Kidney capillary endothelial cell (primary cell): ENCODE measurements at places on chromosomes 1 and 21.

GRCh38 chr1:186239171-186239570, 135.9 kb downstream of the TPR start:
- DNase-seq: no peak

DNA sequence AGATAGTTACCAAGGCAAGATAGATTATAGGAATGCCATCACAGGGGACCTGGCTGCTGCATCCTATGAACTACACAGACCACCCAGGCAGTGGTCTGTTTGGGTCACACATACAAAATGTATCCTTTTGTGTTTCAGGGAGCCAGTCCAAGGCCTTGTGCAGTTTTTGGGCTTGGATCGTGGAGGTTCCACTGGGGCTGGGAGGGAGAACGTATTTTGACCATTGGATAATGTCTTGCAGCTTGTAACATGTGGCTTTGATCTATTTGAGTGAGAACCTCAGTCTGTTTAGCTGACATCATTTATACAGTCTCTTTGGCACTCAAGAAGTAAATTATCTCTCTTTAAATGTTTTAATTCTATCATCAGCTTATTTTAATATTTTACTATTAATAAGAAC, 147.3 kb downstream of the DUSP10 start:
- no peak for DNase-seq

DNA sequence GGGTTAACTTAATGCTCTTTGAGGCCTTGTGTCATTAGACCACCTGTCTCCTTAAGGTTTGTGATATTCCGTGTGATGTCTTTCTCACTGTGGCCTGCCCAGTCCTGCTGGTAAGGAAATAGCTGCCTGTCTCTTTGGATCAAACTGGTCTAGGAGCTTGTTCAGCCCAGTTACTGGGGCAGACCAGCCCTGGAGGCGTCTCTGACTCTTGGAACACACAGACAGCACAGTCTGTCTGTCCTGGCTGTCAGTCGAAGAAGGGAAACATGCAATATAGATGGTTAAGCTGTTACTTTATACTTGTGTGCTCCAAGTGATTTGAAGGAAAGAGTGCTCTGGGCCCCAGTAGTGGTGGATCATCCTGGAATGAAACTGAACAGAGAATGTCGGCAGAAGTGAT, 20.4 kb downstream of the PBX1 start:
- DNase-seq: no peak

GRCh38 chr1:84853741-84854721, 39.0 kb downstream of the LPAR3 start:
- peak; percentile 97 for DNase-seq

DNA sequence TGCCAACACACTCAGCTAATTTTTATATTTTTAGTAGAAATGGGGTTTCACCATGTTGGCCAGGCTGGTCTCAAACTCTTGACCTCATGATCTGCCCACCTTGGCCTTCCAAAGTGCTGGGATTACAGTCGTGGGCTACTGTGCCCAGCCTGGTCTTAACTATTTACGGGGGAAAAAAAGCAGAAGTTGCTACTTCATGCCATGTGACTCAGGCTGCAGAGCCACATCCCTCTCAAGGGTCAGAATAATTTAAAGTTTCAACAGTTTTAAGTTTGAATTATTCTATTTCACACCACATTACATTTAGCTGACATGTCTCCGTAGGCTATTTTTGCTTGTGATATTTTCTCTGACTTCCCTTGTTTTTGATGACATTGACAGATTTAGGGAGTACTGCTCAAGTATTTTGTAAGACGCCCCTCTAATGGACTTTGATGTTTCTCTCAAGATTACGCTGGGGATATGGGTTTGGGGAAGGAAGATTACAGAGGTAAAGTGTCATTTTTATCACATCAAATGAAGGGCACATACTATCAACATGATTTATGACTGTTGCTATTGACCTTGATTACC, 14.6 kb upstream of the AGBL4 start:
- no peak for DNase-seq

DNA sequence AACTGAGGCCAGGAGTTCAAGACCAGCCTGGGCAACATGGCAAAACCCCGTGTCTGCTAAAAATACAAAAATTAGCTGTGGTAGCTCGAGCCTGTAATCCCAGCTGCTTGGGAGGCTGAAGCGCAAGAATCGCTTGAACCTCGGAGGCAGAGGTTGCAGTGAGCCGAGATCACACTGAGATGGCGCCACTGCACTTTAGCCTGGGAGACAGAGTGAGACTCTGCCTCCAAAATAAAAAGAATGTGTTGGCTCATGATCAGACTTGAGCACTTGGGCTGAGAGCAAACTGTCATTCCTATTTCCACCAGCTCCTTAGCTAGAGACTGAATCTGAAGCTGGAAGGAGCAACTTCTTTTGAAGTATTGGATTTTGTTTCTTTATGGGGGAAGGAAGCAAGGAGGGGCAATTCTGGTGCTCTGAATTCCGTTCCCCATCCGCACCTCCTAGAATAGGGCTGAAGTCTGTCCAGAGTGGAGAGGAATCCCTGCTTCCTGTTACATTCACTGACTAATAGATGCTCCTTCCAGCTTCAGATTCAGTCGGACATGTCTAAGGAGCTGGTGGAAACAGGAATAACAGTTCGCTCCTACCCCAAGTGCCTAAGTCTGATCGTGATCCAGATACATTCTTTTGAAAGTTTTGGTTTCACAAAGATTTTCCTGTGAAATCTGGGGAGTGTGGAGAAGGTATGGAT, 3.8 kb downstream of the ZNF672 start:
- DNase-seq: no peak

DNA sequence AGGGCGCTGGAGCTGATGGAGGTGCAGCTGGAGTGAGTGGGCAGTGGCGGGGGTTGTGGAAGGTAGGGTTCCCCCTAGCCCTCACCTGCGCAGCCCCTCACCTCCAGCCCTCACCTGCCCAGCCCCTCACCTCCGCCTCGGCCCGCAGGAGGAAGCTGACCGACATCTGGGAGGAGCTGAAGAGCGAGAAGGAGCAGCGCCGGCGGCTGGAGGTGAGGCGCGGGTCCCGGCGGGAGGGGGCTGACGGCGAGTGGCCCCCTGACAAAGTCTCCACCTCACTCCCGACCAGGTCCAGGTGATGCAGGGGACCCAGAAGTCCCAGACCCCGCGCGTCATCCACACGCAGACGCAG, 2.7 kb downstream of the EVA1B start:
- no peak for DNase-seq

DNA sequence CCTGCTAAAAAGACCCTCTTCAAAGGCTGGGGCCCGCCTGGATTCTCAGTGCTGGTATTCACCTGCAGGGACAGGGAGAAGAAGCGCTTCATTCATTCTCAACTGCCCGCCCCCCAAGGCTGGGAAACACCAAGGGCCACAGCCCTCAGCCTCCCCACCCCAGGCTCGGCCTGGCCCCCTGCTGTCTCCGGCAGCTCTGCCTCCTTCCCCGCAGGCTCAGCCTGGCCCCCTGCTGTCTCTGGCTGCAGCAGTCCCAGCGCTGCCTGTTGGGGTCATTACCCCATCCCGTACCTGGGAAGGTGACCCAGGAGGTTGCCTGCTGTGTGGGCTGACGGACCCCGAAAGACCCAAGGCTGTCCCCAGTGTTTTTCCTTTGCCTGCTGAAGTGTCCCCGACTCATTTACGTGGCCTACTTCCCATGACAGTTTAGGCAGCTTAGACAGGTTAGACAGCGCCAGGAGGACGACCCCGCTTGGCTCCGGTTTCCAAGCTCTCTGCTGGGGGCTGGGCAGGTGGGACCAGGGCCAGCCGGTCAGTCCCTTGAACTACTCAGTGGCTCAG, 22.9 kb upstream of the CLSTN1 start:
- DNase-seq: no peak

DNA sequence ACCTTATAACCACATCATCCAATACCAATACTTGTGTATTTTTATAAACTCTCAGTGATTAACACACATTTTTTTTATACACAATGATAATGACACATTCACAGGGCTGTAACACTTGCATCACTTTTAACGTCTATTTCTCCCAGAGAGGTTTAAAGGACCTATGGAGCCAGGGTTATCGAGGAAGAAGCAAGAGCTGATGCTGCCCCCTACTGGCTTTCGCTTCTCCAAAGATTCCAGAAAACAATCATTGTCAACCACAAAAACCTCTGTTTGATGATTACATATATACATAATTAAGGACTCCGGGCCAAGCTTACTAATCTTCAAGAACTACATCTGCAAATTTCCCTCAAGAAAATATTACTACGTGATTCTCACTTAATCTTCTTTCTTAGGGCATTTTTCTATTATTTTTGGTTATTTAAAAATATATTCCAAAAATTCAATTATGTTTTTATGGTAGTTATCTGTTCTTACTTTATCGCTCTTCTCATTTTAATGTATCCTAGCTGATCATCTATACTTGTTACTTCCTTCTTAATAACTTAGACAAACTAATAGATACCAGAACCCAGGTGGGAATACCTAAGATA, 214.5 kb downstream of the VAV3 start:
- DNase-seq: peak; percentile 52

- DNase-seq: no peak
Observed at GRCh38 chr1:231924180-231924579, 297.6 kb downstream of the DISC1 start.

- DNase-seq: no peak
Observed at GRCh38 chr21:25461725-25462124, 145.6 kb downstream of the MRPL39 start.

GRCh38 chr21:35922618-35923017, 137.7 kb downstream of the SETD4 start:
- DNase-seq: no peak

GRCh38 chr21:46144464-46145070, 10.8 kb downstream of the FTCD start:
- DNase-seq: no peak

GRCh38 chr1:171983584-171983983, 142.3 kb downstream of the DNM3 start:
- peak; percentile 60 for DNase-seq

GRCh38 chr1:15167386-15167785, 13.8 kb downstream of the TMEM51 start:
- DNase-seq: no peak

DNA sequence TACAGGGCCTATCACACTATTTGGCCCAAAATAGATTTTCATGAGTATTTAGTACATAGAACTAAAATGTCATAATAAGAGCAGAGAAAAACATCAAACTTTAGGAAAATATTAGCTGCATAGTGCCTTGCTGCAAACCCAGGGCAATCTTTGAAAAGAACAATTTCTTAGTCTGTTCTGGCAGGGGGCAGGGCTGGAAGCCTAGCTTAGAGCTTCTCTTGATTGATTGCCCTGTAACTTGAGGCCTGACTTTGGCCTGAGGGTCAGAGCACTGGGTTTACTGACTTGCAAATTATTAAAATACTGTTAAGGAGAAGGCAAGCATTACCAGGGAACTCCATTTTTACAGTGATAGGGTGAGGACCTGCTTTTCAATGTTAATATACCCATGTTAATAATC, 115.8 kb upstream of the SPAG17 start:
- no peak for DNase-seq

- no peak for DNase-seq
Observed at GRCh38 chr1:63321785-63322113, 618 bp upstream of the FOXD3 start.

DNA sequence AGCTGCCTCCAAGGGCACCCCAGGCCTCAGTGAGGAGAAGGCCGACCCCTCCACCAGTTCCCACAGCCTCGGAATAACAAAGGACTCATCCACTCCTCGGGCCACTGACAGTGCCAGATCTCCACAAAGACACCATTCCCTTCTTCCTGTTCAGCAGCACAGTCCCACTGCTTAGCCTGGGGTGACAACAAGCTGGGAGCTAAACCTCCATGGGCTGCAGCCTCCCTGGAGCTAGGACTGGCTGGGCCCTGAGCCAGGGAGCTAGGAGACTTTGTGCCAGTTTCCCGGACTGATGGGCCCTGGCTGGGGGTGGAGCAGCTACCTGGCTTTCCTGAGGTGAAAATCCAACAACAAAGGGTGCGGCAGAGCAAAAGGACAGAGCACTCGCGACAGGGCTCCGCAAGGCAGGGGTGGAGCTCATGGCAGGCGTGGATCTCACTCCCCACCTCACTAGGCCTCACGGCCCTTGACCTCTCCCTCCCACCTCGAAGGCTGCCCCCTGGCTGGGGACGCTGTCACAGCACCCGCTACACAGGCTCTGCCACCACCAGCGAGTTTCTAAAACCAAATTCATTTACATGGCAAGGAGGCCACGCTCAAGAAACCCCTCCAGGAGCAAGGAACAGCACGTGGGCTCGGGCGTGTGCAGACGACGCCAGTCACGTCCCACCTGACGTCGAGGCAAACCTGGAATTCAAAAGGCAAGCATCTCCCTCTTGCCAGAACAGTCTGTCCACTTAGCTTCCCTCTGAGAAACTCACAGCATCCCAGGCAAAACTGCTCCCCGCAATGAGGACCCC, 13.8 kb downstream of the SLC35E2B start:
- peak; percentile 19 for DNase-seq

DNA sequence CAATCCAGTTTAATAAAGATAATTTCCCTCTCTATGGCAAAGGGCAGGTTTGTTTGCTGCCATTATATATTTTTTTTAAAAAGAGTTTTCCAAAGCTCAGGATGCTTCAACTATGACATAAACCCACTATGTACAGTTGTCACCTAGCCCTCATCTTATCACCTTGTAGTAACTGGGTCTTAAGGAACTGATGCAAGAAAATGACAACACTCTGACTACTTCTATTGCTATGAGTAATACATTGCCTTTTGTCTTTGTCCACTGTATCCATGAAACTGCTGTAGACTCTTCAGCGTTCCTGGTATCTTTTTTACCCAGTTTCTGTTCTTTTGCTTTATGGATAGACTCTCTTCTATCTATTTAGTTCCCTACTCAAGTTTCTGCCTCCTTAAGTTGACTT, 586.5 kb downstream of the NEGR1 start:
- DNase-seq: no peak
